Occipital lobe (tissue), 3 donors: ENCODE measurements at places on chromosomes 4 and X.

GRCh38 chrX:133921086-133921485, 64.3 kb downstream of the GPC3 start:
- DNase-seq = no peak

GRCh38 chrX:136157187-136157586, 9.9 kb downstream of the FHL1 start:
- no peak for DNase-seq

DNA sequence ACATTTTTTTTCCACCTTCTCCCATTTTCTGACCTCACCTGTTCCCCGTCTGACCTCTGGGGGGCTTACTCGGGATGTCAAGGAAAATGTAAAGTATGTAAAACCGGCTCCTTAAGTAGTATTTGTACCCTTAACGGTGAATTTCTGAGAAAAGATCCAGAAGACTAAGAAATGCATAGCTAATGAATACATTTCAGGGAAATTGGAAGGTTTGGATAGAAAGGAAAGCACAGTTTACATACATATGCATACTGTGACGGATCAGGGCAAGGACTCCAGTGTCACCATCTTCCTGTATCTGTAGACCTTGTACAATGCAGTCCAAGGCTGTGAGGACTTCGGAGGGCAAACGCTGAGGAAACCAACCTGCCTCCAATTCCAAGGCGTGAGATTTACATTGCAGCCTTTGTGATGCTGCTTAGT, 2185.9 kb upstream of the TENM3 start:
- DNase-seq = no peak

DNA sequence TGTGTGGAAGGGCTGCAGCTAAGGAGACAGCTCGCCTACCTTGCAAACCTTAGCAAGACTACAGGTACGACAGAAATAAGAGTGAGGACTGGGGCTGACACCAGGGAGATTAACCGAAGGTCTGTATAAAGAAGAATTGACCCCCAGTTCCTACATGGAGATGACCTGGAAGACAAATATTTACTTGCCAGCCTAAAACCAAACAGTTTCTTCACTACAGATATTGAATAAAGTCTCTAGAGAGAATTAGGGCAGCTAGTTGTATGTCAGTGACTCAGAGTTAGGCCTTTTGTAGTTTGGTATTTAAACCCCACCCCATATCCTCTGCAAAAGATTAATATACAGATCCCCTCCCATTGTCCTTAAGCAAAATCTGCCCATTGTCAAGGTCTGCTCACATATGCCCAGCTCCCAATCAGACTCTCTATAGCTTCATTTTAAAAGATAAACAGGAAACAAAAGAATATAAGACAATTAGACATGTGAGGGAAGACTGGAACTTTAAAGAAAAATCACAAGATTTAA, 28.1 kb upstream of the FRMPD3 start:
- no peak for DNase-seq

GRCh38 chrX:68355629-68355920, 77.7 kb downstream of the OPHN1 start:
- no peak for DNase-seq
